ENCODE measurements at places on chromosomes 2 and 18.
A peak's percentile ranks its signal among the peaks of the same experiment; 100 is the strongest.

GRCh38 chr2:220648628-220649027, 923.5 kb downstream of the EPHA4 start:
- DNase-seq = no peak

- DNase-seq = no peak
Measured at GRCh38 chr18:58578835-58579560, 49.9 kb downstream of the ALPK2 start.

GRCh38 chr2:216565956-216566355, 67.3 kb upstream of the IGFBP2 start:
- DNase-seq = no peak

GRCh38 chr2:177799531-177799930, 273.0 kb downstream of the PDE11A start:
- DNase-seq = peak; percentile 11

DNA sequence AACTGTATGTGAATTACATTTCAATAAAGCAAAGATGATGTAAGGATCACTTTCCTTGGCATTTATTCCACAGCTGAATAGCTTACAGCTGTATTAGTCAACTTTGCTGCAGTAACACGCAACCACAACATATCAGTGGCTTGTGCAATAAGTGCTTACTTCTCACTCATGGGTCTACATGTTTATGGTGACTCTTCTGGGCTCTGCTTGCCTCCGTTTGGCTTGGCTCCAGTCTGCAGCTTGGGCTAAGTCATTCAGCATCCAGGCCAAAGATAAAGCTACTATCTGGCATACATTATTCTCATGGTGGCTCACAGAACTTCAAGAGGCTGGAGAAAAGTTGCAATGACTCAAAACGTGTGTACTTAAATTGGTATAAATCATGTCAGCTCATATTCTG, 355.0 kb downstream of the RNF144A start:
- no peak for DNase-seq

- no peak for DNase-seq
Measured at GRCh38 chr2:118112771-118113334, 24.6 kb downstream of the INSIG2 start.

DNA sequence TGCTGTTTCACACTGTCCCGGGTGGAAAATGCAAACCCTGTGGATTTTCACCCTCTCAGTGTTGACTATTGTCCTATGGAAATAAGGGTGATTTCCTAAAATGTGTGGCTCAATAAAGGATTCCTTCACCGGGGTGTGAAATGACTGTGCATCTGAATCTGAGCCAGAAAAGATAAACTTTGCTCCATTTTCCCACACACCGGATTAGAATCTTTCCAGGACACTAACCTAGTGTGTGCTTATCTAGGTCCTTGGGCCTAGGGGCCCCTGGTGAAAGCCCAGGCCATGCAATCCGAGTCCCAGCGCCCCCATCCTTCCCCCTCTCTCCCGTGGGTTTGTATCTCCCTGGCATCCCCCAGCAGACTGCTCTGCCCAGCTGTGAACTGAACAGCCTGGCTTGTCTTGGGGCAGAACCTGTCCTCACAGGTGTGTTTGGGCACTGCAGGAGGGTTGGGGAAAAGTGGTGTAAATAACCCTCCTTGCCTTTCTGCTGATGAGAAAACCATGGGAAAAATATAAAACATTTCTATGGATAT, 17.3 kb downstream of the KLHL29 start:
- no peak for DNase-seq

DNA sequence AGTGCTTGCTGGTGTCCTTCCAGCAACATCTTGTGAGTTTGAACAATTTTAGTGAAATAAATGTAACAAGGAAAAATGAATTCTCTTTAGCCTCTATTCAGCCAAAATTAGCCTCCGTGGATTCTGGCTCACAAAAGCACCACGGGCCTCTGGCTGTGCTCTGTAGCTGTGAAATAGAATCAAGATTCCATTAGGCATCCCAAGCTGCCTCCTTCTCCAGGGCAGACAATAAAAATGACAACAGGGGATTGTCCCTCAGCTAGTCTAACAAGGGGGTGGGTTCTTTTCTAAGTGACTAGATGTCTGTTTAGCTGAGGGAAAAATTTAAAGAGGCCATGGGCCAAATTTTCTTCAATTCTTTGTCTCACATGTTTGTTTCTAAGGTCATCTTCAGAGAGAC, 254.7 kb upstream of the FIGN start:
- no peak for DNase-seq

- peak; percentile 46 for DNase-seq
Measured at GRCh38 chr2:86624267-86624547, 542 bp upstream of the RNF103 start.

DNA sequence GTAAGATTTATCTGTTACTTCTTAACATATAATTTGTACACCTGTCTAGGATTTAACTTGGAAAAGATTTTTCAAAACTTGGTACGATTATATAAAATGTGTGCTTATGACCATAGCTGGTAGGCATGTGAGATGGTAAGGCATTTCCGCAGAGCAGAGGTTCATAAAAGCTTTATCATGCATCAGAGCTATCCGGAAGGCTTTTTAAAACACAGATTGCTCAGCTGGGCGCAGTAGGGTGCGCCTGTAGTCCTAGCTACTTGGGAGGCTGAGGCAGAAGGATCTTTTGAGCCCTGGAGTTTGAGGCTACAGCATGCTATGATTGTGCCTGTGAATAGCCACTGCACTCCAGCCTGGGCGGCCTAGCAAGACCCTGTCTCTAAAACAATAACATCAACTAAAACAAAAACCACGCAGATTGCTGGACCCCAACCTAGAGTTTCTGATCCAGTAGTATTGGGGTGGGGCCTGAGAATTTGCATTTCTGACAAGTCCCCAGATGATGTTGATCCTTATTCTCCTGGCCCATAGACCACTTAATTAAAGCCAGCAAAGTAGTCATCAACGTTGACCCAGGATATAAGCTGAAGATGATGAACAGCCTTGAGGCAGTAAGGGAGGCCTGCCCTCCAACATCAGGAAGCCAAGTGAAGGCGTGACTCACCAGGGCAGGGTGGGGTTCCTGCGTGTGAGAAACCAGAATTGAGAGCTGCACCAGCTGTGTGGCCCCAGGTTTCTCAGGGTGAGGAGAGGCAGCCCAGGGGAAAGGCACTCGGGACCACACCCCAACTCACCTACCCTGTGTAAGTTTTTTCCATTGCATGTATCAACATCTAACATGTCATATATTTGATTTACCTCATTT, 21.6 kb upstream of the SLC20A1 start:
- DNase-seq = no peak

DNA sequence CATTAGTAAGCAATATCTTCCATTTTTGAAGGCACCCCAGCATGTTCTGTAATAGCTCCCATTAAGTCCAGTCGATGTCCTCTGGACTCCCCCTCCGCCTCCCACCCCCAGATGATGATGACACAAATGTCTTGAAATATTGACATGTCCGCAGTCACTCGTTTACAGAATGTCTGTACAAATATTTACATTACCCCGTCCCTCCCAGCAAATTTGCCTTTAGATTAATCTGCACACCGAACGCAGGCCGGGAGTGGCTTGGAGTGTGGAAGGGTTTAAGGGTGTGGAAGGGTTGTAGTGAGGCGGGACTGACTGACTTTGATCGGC, 853 bp upstream of the OSBPL6 start:
- DNase-seq = peak; percentile 23

- DNase-seq = no peak
Measured at GRCh38 chr18:43034683-43035500, 80.6 kb downstream of the RIT2 start.

DNA sequence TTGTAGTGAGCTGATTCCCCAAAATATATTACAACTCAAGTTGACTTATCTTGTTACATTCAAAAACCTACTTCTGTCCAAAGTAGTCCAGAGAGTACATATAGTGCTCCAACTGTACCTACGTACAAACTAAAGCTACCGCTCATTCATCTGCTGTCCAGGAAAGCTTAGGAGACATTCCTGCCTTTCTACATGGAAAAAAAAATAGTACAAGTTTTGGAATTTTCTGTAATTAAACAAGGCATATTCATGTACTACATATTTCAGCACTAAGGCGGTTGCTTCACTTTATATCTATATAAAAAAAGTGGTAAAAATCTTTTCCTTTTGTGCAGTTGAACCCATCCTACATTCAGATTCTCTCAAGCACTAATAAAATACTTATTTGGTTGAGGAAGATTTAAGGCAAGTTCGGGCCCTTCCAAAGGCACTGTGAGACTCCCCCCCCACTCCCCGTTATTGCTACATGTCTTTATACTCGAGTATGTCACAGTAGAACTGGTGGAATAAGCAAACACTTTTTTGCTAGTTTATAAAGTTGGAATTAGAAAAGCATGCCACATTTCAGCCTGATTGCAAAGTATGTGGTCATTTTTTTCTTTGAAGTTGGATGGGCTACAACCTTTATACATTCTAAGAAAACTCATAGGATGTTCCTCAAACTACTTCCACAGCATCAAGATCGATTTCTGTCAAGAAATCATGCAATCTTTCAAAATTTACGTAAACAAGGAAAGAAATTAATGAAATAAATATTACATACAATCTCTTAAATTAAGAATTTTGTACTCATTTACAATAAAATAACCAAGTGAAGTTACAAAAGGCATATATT, 3.7 kb downstream of the ZFP36L2 start:
- DNase-seq = peak; percentile 39

DNA sequence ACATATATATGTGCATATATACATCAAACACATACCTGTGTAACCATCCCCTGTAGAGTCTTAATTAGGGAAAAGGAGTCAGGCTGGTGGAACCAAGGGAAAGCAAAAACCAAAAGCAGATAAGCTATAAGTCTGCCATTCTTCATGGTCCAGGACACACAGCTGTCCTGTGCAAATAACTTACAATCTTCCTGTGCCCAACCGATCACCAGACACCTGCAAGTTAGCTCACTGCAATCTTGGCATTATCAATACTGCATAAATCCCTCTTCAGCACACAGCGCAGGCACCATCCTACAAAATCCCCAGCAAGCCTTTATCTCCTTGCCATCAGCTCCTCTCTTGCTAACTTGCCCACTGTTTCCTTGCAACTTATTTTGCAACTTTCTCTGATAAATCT, 60.8 kb upstream of the DYNAP start:
- no peak for DNase-seq

GRCh38 chr2:216849987-216850386, 9.9 kb downstream of the TNP1 start:
- DNase-seq = no peak

- DNase-seq = no peak
Measured at GRCh38 chr18:21129566-21130216, 18.1 kb upstream of the ROCK1 start.

GRCh38 chr2:37512971-37513370, 158.5 kb downstream of the CDC42EP3 start:
- DNase-seq = no peak

DNA sequence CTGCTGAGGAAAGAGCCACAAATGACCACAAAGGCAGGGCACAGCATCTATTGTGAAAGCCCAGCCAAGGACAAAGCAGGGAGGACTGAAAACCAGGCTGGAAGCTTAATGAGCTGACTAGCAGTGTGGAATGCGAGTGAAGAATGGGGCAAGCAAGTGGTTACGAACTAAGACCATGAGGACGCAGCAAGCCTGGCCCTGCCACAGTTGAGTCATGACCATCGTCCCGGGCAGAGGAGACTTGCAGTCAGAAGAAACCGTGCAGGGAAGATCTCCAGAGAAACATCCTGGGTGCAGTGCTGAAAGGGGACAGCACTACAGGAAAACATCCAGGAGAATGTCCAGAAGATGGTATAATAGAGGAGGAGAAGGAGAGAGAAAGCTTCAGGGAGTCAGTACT, 120.5 kb upstream of the GYPC start:
- DNase-seq = no peak

DNA sequence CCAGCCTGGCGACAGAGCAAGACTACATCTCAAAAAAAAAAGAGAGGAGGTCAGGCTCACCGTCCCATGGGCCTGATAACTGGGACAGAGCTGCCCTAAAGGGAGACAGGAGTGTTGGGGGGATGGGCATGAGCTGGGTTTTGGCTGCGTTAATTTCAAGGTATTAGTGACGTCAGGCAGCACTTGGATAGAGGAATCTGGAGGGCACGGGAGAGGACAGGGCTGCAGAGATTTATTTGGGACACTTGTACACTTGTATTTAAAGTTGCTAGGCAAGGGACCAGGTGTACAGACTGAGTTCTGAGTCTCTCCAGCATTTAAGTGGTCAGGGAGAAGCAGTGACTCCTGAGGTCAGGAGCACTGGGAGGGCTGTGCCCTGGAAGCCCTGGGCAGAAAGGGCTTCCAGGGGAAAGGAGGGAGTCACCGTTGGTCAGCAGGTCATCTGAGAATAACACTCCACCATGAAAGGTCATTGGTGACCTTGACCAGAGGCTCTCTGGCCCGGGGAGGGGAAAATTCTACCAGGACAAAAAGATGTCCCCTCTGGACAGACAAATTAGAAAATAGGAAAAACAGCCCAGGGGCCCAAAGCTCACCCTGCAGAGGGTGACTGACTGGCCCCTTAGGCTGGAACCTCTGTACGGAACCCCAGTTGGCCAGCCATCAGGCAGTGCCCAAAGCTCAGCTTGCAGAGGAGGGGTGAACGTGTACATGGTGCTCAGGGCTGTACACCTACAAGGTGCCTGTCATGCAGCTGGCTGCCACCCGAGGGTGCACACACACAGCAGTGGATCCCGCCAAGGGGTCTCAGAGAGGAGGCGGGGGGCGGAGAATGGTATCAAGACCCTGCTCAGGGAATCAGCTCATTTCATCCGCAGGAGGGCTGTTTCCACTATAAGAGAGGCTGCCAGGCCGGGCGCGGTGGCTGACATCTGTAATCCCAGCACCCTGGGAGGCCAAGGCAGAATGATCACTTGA, 23.0 kb upstream of the CNNM3 start:
- no peak for DNase-seq

GRCh38 chr2:121895723-121896571, 140.5 kb downstream of the TSN start:
- no peak for DNase-seq
